ENCODE measurements at places on chromosomes 11 and 22.

GRCh38 chr22:45196926-45197605, 33.3 kb downstream of the NUP50 start:
- no peak for DNase-seq

- DNase-seq = no peak
Observed at GRCh38 chr11:66339686-66340483, 3.7 kb upstream of the RIN1 start.

GRCh38 chr11:944711-945470, 19.2 kb downstream of the AP2A2 start:
- no peak for DNase-seq

GRCh38 chr11:110764485-110764884, 52.2 kb upstream of the ARHGAP20 start:
- no peak for DNase-seq

DNA sequence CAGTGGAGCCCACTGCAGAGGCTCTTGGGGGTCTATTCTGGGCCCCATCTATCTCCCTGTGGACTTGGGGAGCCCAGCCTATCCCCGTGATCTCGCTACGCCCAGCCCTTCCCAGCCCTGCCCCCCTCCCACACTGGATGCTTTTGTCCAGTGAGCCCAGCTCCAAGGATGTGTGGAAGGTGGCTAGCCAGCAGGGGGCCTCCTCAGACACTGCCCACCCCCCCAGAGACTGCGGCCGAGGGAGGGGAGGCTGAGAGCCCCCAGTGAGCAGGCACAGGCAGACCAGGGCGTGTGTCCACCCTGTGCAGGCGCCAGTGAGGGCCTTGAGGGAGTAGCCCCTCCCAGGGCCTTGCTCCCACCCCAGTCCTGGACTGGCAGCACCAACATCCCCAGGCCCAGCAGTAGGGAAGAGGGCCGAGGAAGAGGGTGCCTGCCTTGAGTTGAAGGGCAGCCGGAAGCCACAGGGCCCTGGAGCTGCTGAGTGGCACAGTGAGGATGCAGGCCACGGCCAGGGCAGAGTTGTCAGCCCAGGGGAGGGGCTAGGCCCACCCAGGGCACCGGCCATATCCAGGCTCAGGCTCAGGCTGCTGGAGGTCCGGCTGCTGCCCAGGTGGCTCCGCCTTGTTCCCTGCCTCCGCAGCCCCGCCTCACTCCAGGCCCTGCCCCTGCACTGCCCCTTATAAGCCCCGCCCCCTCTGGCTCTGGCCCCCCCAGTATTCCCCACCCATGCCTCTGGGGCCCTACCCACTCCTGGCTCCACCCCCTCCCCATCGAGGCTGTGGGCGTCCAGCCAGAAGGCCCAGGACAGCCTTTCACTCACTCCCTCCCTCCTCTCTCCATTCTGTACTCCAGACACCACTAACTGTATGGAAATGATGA, 28.0 kb downstream of the MOB2 start:
- no peak for DNase-seq

- DNase-seq = no peak
Observed at GRCh38 chr11:106286881-106287504, 209.5 kb downstream of the AASDHPPT start.

GRCh38 chr11:63906585-63906984, 10.4 kb downstream of the RCOR2 start:
- no peak for DNase-seq

DNA sequence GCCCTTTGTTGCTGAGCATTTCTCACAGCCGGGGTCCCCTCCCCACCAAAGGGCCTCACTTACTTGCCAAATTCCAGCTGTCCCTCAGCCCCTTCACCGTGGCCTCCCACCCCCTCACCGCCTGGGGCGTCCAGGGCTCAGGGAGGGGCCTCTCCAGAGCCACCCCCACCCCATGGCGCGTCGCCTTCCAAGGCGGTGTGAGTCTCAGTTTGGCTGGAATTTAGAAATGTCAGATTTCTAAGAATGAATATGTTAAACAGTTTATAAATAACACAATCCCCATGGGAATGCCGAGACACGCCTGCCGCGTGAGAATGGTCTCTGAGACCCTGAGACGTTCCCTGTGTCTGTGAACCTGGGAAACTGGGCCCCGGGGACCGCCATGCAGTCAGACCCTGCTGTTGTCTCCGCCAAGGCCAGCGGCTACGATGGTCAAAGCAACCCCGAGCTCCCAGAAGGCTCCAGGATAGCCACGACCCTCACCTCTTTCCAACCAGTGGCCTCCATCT, 28.9 kb downstream of the CELSR1 start:
- DNase-seq = no peak

DNA sequence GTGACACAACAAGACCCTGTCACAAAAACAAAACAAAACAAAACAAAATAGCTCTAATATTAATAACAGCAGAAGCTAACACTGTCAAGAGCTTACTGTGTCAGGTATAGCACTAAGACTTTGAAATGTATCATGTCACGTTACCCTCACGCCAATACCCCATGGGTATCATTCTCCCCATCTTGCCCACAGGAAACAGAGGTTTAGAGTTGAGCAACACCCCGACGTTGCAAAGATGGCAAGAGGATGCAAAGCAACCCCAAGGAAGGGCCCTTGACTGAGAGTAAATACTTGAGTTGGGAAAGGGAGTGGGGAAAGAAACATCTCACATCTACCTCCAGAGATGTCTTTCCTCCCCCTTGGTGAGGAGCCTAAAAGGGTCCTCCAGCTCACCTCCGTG, 366.8 kb downstream of the LARGE1 start:
- DNase-seq = no peak

- no peak for DNase-seq
Observed at GRCh38 chr11:44268614-44269080, 41.3 kb downstream of the ALX4 start.

DNA sequence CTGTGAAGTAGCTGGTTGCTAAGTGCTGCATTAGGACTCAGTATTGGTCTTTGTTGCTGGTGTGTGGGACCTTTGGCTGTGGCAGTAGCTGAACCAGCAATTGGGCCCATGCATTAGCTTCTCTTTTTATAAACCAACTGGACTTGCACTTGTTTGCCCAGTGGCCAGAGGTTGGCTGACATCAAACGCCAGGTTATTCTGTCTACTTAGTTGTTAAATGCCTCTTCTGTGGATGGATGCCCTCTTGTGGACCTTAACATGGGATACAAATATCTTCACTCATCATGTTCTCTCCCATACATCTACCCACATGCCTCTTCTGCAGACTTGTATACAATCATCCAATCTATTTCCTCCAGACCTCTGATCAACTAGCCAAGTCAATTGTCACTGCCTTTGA, 26.4 kb upstream of the ARHGAP20 start:
- DNase-seq = no peak

GRCh38 chr22:30347255-30347892, 9.3 kb downstream of the SF3A1 start:
- DNase-seq = no peak

DNA sequence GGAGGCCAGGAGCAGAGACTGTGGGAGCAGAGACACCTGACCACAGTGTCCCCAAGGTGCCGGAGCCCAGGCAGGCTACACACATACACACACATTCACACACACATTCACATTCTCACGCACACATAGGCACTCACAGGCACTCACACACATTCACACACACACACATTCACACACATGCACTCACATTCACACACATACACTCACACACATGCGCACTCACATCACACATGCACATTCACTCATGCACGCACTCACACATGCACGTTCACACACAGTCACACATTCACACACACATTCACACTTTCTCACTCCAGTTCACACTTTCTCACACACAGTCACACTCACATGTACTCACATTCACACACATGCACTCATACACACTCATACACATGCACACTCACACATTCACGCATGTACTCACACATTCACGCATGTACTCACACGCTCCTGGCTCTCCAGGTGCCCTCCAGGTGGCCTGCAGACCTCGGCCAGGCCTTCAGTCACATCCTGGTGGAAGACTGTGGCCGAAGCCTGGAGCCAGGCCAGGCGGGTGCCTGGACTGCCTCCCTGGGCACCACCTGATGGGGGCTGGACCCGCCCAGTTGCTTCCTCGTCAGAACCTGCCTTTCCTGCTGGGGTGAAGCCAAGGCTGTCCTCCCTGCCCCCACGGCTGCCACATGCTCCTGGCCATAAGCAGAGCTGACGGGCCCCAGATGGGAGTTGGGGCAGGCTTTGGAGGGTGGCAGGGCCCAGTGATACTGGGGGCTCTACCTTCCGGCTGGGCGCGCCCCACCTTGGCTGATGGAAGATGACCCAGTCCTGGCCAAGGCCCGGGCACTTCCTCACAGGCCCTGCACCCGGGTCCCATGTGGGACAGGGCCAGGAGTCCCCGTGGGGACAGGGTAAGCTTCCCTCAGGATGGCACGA, 89.5 kb downstream of the WNT7B start:
- DNase-seq = no peak

DNA sequence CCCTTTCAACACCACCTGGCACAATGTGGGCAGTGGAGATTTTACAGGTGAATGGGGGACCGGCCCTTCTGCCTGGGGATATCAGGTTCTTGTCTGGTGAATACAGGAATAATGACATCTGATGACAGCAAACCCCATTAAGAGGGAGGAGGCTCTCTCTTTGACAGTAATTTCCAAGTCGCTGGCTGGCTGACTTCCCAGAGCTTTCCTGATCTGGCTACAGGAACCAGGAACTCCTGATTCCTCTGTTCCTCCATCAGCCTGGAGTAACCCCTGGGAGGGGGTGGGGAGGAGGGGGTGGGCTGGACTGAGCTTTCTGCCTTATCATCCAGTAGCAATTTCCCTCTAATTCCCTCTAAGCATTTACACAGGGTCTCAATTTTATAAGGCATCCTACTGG, 3.7 kb upstream of the MIEF1 start:
- no peak for DNase-seq

DNA sequence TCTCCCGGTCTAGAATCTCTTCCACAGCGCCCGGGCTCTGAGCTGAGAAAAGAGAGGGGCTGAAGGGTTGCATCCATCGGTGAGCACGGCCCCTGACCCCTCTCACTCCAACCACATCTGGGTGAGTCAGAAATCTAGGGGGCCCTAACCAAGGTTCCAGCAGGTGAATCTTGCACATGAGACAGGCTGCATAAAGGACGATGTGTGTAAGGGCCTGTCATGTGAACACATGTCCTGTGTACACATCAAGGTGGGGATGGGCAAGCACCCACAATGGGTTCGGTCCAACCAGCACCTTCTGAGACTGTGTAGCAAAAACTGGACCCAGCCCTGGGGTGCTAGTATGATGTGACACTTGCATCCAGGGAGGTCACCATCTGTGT, 1.2 kb downstream of the BET1L start:
- no peak for DNase-seq

DNA sequence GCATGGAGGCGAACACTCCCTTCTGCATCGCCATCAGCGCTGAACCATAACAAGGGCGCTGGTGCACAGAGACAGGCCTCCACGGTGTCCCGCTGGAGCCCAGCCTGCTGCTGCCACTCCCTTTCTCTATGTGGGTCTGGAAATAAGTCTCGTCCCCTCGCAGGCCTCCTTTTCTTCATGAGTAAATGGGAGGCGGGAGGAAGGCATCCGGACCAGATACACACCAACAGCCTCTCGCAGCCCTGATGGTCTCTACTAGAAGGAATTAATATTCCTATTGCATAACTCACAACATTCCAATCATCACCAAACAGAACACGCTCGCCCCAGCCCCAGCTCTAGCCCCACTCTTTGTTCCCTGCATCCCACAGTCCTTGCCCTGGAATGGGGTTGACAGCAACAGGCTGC, 14.9 kb downstream of the RASD2 start:
- DNase-seq = peak; percentile 9

DNA sequence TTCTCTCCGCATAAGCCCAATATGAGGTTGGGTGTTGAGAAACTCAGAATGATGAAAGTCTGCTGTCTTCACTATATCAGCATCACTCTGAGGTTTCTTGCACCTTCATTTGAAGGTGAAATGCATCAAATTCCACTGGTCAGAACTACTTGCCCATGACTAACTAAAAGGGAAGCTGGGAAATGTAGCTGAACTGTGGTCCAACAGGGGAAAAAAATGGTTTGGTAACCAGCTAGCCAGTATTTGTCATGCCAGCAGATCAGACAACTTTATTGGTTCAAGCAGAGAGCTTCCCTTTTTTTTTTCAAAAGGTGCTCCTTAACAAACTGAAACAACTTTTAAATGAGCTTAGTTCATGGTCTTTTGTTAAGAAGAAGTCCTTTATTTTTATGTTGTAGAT, 14.2 kb upstream of the PIK3C2A start:
- no peak for DNase-seq

DNA sequence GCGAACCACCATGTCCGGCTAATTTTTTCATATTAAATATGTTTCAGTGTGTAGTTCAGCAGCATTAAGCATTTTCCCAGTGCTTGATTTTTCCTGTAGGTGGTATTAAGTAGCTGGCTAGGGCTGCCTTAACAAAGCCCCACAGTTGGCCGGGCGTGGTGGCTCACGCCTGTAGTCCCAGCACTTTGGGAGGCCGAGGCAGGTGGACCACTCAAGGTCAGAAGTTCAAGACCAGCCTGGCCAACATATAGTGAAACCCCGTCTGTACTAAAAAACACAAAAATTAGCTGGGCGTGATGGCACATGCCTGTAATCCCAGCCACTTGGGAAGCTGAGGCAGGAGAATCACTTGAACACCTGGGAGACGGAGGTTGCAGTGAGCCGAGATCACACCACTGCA, 33.5 kb upstream of the TOLLIP start:
- no peak for DNase-seq

DNA sequence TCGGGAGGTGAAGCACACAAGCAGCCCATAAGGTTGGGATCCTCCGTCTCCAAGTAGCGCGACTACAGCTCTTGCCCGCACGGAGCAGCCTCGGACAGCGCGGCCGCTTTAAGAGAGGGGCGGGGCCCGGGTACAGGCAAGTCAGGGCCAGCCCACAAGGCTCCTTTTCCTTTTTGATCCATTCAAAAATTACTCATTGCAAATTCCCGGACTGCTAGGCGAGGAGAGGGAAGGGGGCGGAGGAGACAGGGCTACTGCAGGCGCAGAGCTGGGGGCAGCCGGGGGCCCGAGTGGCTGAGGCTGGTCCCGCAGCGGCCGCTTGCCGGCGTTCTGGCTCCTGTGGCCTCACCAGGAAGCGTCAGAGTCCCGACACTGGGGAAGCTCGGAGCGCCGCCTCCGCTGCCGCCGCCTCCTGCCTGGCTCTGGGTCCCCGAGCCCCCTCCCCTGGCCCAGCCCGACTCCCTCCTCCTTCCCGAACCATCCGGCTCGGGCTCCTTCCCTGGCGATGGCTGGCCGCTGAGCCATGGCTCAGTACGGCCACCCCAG, at the start of gene UBASH3B:
TSS of gene UBASH3B (plus strand) at position 196 of the 546 bp plus-strand sequence. CDS start at position 524, 328 bp downstream.
- DNase-seq = no peak

- DNase-seq = peak; percentile 52
Observed at GRCh38 chr22:30717331-30717921, 22.8 kb downstream of the OSBP2 start.

DNA sequence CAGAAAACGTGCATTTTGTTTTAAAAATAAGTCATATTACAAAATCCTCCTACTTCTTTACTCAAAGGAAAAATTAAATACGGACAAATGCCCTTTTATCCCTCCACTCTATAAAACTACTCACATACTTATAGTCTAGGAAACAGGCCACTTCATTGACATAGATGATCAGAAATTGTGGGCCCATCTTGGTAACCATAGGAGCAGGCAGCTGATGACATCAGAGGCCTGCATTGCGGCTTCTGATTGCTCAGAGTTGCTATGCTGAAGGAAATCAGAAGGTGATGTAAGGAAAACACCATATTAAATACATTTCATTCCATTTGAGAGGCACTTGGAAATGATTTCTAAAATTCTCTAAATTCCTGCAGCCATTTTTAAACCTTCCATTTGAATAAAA, 27.0 kb downstream of the FAM76B start:
- no peak for DNase-seq

GRCh38 chr11:100925935-100926334, 203.7 kb downstream of the PGR start:
- no peak for DNase-seq

GRCh38 chr22:46104170-46104880, 46.0 kb upstream of the PPARA start:
- no peak for DNase-seq

Data from BJ (cell line).